Activated gamma-delta T cell (primary cell): ENCODE measurements at places on chromosomes 1 and 21.

- peak; percentile 38 for DNase-seq
These were observed 1.4 kb downstream of the KLHL21 start for GRCh38 chr1:6601049-6601922.

GRCh38 chr1:24952413-24952841 is 22.4 kb upstream of the RUNX3 start:
- DNase-seq, result no peak

DNA sequence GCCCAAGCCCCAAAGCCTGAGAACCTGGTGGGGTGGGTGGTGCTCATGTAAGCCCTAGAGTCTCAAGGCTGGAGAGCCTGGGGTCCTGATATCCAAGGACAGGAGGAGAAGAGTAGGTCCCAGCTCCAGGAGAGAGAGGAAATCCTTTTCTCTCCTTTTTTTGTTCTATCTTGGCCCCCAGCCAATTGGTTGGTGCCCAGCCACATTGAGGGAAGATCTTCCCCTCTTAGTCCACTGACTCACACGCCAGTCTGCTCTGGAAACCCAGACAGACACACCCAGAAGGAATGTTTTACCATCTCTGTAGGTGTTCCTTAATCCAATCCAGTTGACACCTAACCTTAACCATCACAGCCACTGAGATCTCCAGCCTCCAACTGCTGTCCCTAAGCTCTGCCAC is 16.2 kb upstream of the LIN9 start:
- DNase-seq, result no peak

DNA sequence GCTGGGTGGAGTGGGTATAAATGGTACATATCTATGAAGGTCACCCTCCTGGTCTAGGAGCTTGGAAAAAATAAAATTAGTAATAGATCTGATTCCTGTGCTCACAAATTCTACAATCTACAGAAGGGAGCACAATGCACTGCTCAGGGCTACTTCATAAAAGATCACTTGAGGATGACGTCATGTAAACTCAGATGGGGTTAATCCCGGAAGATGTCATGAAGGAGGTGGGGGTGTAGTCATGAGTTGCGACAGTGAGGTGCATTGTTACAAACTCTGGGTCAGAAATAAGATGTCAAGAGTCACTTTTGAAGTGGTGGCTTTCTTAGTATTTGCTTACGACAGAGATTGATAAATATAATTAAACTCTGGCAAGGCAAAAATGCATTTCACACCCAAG is 68.2 kb downstream of the LHX9 start:
- DNase-seq, result no peak

DNA sequence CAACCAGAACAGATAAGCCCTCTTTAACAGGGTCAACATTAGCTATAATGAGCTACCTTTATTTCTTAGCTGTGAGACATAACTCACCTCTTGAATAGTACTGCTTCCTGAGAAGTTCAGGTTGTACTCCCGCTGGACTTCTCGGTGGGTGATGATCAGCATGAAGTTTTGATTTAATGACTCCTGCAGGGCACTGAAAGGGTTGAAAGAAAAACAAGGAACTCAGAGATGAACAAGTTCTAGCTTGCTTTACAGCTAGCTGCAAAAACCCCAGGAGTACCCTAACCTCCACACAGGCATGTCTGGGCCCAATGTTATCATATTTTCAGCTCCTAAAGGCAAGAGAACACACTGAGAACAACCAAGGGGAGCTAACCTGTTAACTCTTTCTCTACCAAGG is 254.4 kb downstream of the FAF1 start:
- DNase-seq, result no peak

DNA sequence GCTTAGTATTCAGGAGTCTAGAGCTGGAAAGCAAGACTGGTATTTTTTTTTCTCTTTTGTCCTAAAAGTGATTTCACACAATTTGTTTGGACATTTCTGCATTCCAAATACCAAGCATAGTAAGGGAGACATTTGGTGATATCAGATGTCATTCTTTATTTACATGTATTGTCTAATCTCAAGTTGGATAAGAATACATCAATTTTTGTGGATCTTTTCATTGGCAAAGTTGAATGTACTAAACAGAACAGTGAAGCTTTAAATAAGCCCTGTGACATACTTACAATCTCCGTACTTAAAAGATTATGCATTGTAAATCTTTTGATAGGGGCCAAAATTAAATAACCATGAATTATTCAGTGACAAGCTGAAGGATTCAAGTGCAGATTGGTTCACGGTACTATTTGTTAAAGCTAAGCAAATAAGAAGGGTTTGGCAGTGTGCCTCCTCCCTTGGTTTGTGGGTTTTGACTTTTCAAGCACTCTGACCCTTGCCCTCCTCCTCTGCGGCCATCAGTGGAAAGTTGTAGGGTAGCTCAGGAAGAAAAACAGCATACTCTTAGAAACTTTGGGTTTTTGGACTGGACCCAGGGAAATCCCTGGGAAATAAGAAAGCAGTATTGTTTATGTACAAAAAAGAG is 663.7 kb downstream of the ADGRL2 start:
- DNase-seq, result no peak

GRCh38 chr1:46053734-46054133 is 78.7 kb downstream of the PIK3R3 start:
- DNase-seq, result no peak

GRCh38 chr1:231241750-231242149 is 738 bp downstream of the GNPAT start:
- no peak for DNase-seq

DNA sequence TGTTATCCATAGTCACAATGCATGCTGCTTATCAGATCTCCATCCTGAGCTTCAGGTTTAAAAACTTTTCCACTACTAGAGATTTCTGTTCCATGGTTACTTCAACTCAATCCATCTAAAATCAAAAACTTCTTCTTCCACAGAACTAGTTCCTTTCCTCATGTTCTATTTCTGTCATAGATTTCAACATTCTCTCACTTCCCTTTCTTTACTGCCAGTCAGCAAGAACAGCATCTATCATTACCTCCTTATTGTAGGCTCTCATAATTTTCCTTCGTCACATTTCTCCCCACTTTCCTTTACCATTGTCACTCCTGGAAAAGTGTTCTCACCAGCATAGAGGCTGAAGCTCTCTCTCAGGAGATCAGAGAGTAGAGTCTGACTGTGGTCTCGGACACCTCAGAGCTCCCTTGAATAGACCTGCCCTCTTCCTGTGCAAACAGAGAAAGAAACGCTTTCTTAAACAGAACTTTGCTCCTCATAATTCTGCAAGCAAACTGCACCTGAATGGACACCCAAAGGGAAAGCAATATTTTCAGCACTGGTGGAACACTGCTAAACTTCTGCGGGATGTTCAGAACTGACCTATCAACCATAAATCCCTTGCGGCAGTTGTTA is 48.7 kb upstream of the KIRREL1 start:
- no peak for DNase-seq

GRCh38 chr1:164622068-164622845 is 63.3 kb downstream of the PBX1 start:
- DNase-seq, result no peak

DNA sequence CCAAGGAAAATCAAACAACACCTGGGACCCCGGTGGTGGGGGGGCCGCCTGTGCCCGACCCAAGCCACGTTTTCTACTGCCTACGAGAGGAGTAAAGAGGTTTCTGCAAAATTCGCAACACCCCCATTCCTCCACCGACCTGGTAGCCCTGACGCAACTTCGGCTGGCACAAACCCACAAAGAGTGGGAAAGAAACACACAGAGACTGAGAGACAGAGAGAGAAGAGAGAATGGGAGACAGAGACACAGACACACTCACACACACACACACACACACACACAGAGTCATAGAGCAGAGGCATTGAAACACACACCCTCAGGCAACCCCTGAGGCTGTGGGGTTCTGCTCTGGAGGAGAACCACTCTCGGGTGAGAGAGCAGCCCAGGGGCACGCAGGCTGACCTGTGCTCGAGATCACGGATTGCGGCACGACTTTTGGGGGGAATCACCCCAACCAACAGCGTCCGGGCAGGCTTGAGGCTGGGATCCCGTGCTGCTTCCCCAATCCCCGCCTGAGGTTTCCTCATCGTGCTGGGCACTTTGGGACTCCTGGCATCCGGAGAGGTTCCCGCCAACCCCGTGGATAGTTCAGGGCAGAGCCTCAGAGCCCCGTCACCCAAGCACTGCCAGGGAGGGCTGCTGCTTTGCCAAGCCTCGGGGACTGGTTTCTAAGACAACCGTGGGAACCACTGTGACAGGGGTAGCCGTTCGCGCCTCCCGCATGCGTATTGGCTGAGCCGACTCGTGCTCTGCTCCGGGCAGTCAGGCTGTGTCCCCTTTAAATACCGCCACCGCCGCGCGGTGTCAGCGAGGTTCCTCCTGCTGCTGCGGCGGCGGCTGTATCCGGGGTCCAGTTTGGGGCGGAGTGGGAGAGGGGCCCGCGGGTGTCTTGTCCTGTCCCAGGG is 682.4 kb upstream of the TPTE start:
- no peak for DNase-seq

DNA sequence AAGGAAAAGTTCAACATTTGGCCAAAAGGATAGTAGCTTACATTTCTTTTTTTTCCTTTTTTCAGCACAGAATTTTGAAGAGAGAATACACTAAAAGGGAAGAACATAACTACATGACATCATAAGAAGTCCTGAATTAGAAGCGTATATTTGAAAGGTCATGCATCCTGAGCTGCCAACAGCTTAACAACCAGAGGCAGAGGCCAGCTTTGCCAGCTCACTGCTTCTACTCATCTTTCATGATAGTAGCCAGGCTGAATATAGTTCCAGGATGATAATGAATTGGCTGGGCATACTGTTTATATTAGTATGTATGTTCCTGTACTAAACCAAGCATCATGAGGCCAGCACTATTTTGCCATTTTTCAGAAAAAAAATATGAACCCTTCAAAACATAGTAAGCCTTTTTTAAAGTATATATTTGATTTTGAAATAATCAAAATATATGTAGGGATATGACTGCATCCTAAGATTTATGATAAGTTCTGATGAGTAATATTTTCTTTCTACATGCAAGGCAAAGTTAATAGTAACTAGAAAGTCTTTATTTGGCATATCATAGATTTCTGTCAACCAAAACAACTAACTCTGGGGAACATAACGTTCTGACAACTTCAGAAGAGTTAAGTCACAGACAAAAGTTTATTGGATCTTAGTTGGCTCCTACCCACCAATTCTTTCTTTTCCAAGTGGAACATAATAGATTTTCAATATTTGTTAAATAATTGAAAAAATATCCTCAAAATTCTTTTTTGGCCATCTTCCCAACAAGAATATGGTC is 123.2 kb downstream of the DPYD start:
- no peak for DNase-seq

- DNase-seq, result no peak
These were observed 108.2 kb downstream of the TGFBR3 start for GRCh38 chr1:91777630-91778300.

DNA sequence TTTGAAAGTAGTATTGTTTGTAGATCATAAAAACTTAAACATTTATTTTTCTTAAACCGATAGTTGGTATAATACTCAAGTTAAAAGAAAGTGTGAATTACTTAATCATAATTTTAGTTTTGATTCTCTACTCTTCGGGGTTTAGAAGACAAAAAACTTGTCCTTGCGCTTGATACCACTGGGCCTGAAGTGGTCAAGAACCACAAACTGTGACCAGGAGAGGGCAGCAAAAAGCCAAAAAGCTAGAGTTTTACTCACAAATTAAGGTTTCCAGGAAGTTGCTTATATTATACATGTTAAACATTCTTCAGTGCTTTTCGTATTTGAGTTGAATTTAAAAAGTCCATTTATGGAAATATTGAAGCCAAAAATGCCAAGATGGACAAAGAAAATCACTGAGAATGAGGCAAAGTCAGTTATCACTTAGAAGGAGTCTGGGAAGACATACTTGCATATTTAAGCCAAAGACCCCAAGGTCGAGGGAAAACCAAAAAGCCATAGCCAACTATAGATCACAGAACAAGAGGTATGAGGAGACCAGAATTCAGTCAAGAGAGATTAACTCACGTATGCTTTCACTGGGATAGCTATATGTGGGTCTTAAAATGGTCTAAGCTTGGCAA is 34.2 kb downstream of the EFCAB7 start:
- no peak for DNase-seq

DNA sequence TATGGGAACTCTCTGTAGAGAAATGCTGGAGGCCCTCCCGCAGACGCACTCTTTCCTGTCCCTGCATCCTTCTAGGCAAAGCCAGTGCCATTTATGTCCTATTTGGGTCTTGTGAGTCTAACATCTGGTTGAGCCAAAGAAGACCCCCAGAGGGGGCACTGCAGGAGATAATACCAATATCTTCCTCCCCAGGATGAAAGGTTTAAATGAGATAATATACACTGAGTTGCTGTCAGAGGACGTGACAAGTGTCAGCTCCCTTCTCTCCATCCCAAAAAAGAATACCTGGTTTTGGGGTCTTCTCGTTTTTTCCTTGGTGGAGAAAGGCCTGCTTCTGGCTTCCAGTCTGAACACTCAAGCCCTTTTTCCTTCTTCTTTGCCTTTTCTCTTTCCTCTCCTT is 7.6 kb downstream of the TCEA3 start:
- DNase-seq, result no peak

DNA sequence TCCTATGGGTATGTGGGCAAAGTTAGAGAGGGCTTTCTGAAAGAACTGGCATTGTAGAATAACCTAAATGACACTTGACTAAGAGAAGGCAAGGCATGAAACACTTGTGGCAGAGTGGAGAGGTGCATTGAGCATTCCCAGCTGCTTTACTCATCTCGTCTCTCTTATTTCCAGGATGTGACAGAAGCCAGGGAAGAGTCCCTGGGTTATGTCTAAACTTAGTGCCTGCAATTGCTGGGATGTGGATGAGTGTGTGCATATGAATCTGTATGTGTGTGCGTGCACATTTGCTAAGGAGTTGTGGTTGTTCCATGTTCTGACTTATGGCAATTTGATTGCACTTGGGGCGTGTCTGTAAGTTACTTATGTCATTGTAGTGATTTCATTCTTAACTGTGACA is 1326.5 kb upstream of the B3GALT2 start:
- DNase-seq, result no peak

GRCh38 chr1:226781937-226782609 is 43.0 kb upstream of the ITPKB start:
- no peak for DNase-seq

DNA sequence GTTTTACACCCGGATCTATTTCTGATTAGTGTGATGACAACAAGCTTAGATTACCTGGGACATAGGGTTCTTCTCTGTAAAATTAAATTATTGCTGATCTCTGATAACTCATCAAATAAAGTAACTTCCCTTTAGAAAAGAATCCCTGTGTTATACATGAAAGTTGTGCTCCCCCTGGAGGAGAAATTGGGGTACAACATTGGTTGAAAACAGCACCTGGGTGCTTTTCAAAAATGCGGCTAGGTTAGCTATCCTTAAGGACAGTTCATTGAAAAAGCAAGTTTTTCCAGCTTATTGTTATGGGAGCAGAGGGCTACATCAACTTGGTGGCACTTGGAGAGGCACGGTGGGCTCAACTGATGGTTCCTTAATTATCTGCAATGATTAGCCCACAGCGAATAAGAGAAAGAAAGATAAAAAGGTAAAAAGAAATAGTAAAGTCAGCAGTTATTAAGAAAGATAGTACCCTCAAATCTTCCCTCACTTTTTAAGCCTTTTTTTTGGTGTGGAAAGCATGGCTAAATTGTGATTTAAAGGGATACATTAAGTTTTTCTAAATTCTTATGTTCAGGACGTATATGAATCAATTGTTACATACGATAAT is 97.8 kb downstream of the FMN2 start:
- no peak for DNase-seq
